GM10248 (cell line): ENCODE measurements at places on chromosomes 13 and 19.
A peak's percentile ranks its signal among the peaks of the same experiment; 100 is the strongest.

- no peak for DNase-seq
Observed at GRCh38 chr19:33407716-33408115, 34.2 kb downstream of the CEBPG start.

GRCh38 chr13:26996965-26997752, 174.5 kb downstream of the USP12 start:
- peak; percentile 39 for DNase-seq

- no peak for DNase-seq
Observed at GRCh38 chr19:14566712-14567077, 5.2 kb downstream of the NDUFB7 start.

DNA sequence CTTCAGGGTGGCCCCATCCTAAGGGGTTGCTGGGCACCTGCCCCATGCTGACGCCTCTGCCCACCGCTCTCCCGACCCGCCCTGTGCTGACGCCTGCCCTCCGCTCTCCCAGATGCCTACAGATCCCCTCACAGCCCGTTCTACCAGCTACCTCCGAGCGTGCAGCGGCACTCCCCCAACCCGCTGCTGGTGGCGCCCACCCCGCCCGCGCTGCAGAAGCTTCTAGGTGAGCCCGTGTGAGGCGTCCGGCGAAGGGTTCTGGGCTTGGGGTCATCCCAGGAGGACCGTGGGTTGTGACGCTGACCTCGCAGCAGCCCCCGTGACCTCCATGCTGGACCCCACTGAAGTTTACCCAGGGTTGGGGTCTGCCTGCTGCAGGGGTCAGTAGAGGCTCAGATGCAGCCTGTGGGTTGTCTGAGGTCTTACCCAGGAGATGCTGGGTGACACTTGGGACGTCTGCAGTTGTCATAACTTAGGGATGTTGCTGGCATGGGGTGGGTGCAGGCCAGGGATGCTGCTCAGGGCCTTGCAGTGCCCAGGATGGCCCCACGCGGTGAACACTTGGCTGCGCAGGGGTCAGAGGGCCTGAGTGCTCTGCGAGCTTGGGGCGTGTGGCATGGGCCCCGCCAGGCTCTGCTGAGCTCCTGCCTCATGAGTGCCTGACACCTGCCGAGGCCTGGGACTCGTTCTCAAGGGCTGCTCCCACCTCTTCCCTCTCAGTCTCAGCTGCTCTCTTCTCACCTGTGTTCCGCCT, 25.0 kb downstream of the PLEKHJ1 start:
- DNase-seq: no peak

DNA sequence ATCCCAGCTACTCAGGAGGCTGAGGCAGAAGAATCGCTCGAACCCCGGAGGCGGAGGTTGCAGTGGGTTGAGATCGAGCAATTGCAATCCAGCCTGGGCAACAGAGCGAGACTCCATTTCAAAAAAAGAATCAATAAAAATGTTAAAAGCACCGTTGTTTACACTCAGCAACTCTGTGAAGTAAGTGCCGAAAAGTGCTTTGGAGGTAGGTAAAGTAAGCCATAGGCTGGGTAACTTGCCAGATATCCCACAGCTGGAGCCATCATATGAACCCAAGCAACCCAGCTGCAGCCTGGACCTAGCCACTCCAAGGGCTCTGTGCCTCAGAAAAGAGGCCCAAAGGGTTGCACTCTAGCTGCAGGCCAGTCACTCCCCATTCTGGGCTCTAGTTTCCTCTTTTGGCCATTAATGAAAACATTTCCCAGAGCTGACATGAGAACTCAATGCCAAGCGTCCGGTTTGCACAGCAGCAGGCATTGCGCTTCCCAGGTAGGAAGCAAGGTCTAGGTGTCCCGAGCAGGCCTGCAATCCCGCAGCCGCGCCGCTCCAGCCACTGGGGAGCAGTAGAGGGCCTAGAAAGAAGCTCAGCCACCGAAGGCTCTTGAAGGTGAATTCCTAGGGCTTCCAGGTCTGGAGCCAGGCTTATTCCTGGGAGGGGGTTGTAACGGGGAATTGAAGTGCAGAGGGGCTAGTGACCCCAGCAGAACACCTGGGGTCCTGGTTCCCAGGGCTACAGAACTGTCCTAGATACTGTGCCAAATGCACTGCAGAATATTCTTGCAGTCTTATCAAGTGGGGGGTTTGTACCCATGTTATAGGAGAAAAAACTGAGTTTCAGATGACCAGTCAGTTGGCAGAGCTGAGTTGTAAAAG, 4.1 kb upstream of the CD79A start:
- no peak for DNase-seq

DNA sequence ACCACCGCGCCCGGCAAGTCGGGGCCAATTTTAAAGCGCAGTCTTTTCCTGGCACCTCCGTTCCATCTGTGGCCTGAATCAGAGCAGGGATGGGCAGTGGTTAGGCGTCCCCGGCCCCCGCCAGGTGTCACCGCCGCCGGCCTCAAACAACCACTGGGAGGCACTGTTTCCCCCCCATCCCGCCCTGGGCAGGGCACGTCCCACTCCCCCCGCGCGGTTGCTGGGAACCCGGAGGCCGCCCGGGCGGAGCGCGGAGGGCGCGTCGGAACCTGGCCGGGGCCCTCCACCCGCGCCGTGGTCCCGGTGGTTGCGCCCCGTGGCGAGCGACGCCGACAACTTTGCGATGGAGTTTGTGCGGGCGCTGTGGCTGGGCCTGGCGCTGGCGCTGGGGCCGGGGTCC, at the start of gene GRIN3B:
TSS of gene GRIN3B (plus strand) at position 325 of the 400 bp plus-strand sequence. CDS start at position 344, 19 bp downstream.
- DNase-seq: peak; percentile 82

DNA sequence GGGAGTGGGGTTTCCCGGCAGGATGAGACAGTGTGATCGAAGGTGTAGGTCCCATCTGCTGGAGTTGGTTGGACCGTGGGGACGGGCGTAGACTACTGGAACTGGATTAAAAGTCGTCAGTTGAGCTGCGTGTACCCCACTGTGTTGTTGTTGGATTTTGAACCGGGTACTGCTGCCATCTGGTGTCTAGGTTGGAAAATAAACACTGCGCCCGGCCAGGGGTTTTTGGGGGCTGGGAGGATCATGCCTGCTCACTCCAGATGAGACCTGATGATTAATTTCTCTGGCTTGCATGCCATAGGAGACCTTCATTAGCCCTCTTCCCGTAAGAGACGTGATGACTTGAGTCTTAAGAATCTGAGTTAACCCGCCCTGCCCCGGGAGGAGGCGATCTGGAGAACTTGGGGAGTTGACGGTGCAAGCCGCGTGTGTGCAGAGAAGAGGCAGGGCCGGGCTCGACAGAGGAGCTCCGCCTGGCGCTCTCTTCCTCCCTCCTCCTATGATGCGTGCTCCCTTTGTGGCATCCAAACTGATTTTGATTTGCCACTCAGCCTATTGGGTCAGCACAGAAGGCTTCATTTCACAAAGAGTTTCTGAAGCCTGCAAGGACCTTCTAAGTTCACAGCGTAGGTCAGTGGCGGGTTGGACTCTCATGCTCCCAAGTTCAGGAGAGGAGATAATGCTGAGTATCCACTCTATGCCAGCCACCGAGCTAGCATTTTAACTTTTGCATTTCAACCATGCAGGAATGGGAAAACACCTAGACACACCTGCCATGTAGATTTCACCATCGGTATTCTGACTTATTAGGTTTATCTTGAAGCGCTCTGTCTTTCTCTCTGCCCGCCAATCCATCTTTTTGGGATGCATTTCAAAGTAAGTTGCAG, 2.7 kb downstream of the UHRF1 start:
- DNase-seq: peak; percentile 65

GRCh38 chr13:80339912-80340650, 845 bp downstream of the SPRY2 start:
- peak; percentile 38 for DNase-seq

- DNase-seq: no peak
Observed at GRCh38 chr19:10562609-10563008, 3.2 kb downstream of the KRI1 start.

- no peak for DNase-seq
Observed at GRCh38 chr19:40633207-40633606, 32.0 kb downstream of the LTBP4 start.

DNA sequence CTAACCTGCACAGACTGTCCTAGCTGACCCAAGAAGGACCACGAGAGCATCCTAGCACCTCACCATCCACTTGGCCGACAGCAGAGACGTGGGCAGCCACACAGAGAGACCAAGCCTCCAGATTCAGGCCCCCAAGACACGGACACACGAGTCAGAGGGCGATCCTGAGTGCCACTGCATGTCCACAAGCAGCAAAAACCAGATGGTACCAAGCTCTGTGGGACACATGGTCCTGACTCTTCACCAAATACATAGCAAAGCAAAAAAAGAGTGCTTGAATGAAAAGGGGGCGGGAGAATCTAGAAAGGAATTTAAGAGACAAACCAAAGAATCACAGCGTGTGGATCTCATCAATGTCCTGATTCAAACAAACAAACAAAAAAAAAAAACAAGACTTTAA, 45.2 kb downstream of the MLLT1 start:
- DNase-seq: no peak

- DNase-seq: no peak
Observed at GRCh38 chr13:112997188-112998130, 28.4 kb downstream of the MCF2L start.

DNA sequence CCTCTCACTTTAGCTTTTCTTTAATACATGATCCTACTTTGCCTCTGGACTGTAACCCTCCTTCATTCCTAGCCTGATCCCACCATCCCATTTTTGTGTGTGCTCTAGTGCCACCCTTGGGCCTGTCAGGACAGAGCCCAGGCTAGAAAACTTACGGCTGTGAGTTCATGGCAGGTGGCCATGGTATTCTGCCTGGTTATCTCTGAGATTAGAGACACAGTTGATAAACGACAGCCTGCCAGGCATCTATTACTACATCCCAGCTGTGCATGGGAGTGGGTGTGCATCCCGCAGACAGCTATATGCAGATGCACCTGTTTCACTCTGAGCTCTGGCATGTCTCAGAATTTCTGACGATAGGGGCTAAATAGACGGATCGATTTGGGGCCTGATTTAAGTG, 110.9 kb downstream of the HS6ST3 start:
- DNase-seq: no peak

GRCh38 chr19:12727745-12728433, 4.2 kb upstream of the TNPO2 start:
- no peak for DNase-seq

DNA sequence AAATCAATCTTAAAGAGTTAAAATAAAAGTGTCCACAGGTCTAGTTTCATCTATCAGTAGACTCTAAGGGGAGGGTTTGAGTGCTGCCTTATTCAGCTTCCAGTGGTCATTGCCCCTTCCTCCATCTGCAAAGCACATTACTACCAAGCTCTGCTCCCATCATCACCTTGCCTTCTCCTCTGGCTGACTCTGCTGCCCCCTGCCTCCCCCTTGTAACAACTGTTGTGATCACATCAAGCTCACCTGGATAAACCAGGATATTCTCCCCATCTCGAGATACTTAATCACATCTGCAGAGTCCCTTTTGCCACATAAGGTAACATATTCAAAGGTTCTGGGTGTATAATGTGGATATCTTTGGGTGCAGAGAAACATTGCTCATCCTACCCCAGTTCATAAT, 43.3 kb upstream of the GPC6 start:
- no peak for DNase-seq

DNA sequence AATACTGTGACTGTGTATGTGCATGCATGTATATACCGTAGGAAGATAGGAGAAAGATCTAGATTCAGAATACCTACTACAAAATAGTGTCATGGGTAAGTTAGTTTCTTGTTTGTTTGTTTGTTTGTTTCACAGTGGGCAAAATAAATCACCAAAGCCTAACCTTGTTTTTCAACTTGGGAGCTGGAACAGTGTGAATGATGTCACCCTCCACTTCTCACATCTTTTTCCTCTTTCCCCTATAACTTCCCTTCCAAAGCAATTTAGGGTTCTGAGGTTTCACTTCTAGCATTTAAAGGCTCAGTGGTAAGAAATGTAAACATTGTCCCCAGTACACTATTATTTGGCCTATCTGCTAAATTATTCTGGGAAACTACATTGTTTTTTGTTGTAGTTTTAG, 5.4 kb downstream of the KCTD4 start:
- DNase-seq: no peak

- DNase-seq: no peak
Observed at GRCh38 chr19:8684001-8684902, 14.3 kb downstream of the ACTL9 start.

GRCh38 chr13:91904005-91904404, 505.6 kb downstream of the GPC5 start:
- no peak for DNase-seq

DNA sequence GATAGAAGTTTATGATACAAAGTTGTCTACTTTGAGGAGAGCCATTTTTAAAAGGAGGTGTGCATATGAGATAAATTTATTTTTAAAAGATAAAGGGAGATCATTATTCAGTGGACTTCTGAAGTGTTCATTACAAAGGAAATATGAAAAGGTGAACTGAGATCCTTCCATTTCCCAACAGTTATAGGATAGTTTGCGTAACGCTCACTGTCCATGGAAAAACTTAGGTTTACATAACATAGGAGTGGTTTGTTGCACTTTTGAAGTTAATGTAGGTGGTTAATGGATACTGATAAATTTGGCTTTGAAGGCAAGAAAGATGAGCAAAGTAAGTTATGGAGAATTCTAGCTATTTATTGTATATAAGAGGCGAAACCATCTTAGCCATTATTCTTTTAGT, 92.5 kb downstream of the WDFY2 start:
- no peak for DNase-seq

DNA sequence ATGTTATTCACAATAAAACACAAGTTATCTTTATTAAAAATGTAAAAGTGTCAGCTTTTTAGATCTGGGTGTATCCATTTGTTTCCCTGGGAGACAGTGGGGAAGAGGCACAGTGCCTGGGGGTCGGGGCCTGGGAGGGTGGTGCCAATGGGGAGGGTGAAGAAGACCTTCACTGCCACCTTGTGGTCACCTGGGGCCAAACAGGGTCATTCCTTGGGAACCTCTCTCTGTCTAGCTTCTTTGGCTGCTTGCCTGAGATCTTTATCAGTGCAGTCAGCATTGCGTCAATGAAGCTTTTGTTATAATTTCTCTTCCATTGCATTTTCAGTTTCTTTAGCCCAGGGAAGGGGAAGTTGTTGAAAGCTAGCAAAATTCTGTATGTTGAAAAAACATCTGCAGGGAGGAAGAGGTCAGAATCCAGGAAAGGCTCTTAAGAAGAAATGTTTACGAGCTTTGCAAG, 39.1 kb downstream of the PCDH8 start:
- peak; percentile 79 for DNase-seq

GRCh38 chr13:98129059-98129746, 13.7 kb upstream of the FARP1 start:
- DNase-seq: no peak

GRCh38 chr19:55594996-55595545, 4.2 kb downstream of the FIZ1 start:
- DNase-seq: no peak

- peak; percentile 78 for DNase-seq
Observed at GRCh38 chr19:52535771-52536447, 8.4 kb downstream of the ZNF808 start.
